ENCODE measurements at places on chromosomes 11 and 22.

DNA sequence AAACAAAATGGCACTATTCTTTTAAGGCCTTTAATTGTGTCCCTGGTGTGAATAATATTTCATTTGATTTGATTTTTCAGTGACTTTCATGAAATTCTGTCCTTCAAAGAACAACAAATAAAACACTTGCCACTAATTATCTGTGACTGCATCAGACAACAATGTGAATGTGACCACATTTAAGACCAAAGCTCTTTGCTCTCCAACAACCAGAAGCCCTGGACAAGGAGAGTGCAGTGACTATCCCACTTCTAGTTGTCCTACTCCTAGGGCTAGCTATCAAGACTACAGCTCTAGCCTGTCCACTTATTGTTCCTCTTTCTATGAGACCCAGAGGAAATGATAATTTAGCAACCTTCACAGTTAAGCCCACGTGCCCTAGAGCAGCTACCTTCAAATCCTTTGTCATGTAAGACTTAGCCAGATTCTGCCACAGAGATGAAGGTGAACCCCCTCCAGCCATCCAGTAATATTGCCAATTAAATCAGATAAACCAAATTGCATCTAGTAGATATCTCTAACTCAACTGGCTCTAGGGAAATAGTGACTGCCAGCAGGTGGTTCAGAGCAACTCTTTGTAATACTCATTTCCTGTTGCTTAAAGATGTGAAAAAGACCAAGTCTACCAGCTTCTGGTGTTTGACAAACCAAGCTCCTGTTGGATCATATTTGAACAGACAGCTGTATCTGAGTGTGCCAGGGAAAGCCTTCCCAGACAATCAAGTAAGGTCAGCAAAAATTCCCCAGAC, 142.6 kb upstream of the BLID start:
- DNase-seq = no peak

- no peak for DNase-seq
Measured at GRCh38 chr11:25180187-25180586, 683.3 kb downstream of the LUZP2 start.

- no peak for DNase-seq
Measured at GRCh38 chr11:107751082-107751481, 39.2 kb upstream of the SLN start.

- peak; percentile 10 for DNase-seq
Measured at GRCh38 chr11:60625262-60625661, 74.2 kb upstream of the MS4A8 start.

DNA sequence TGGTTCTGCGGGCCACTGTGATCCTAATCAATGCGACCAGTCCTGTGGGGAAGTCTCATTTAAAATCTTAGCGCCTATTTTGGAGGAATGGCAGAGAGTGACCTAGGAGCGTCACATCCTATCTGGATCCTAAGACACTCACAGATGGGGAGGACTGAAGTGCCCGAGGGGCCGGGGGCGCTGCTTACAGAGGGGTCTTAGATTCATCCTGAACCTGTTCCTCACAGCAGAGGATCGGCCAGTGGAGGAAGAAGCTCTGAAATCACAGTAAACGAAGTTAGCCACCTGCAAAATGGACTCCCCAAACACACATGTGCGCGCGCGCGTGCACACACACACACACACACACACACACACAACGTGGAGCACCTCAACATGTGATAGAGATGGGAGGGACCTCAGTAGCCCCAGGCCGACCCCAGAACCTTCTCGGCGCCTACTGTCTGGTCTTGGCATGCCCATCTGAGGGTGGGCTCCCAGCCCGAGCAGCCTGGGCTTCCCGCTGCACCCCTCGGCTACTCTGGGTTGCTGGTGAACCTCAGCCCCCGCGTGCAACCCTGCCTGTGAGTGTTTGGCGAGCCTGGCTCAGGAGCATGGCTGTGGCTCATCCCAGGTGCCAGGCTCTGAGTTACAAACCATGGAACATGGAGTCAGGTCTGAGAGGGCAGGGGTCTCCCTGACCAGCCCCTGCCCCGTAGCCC, 613.3 kb downstream of the TBC1D22A start:
- no peak for DNase-seq

DNA sequence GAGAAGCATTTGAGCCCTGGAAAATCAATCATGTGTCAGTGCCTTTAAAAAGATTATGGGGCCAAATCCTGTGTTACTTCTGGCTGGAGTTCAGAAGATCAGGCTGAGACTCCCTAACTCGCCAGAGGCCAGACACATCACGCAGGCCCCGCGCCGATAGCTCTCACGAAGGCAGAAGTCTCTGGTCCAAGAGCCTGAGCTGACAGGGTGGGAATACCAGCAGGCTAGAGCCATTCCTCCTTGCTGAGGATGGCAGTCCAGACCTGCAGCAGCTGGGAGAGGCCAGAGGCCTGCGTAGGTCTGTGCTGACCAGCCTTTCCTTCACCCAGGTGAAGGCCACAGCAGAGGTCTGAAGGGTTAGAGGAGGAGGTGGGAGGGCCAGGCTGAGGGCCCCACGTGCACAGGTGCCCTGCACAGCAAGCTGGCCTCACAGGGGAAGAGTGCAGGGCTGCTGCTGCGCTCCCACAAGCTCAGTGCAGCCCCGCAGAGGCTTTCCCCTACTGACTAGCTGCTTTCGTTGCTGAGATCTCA, 52.9 kb downstream of the ST14 start:
- no peak for DNase-seq

GRCh38 chr11:75595429-75595828, 33.4 kb downstream of the SERPINH1 start:
- no peak for DNase-seq

DNA sequence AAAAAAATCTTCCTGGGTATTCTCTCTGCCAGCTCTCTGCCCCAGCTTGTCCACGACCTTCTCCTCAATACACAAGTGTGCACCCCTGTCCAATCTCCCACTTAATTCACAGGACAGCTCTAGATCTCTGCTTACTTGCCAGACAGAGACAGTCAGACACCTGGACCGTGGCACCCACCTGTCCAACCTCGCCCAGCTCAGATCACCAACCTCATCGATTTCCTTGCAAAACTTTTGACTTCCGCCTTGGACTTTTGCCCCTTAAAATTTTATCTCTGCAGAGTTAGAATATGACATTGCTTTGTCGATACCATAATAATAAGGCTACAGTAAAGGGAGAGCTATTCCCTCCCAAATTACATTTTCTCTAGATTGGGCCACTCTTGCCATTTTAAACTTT, 10.4 kb downstream of the LMF2 start:
- DNase-seq = no peak

DNA sequence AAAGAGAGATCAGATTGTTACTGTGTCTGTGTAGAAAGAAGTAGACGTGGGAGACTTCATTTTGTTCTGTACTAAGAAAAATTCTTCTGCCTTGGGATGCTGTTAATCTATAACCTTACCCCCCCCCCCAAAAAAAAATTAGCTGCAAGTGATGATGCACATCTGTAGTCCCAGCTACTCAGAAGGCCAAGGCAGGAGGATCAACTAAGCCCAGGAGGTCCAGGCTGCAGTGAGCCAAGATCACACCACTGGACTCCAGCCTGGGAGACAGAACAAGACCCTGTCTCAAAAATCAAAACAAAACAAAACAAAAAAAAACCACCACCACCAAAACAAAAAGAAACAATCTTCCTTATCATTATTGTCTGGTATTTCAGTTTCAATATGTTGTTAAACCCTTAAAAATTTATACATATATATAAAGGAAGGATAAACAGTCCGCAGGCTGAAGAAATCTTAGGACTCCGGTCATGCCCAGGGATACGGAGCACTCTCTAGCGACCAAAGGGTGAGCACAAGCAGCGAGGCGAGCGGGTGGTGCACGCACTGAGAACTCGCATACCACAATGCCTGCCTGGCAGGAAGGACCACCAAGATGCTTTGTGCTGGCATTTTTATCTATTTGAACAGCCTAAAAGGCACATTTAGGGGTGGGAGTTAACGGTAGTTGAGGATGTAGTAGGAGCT, 6.4 kb downstream of the POLDIP3 start:
- no peak for DNase-seq

DNA sequence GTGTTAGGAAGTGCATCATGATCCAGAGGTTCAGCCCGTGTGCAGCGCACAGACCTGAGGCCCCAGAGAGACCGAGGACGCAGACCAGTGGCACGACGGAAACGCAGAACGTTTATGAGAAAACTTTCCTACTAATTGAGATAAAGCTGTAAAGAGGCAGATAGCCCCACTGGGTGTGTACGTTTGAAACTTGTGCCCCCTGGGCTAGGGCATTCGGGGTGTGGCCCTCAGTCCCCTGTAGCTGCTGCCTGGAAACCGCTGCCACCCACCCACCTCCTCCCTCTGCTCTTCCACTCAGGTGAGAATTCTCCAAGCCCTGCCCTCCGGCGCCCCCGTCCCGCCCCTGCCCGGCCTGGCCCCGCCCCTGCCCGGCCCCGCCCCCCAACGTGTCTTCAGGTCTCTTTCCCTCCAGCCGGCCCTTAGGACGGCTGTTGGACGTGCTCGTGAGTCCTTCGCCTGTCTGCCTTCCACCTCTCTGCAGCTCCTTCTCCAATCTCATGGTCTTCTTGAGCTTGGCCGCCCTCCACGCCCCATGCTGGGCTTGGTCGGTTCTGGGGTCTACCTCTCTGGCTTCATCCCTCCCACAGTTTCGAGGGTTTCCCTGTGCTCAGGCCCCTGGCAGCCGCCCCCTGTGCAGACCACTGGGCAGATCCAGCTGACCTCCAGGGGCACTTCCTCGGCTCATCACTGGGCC, 12.1 kb downstream of the MAPK8IP2 start:
- no peak for DNase-seq

DNA sequence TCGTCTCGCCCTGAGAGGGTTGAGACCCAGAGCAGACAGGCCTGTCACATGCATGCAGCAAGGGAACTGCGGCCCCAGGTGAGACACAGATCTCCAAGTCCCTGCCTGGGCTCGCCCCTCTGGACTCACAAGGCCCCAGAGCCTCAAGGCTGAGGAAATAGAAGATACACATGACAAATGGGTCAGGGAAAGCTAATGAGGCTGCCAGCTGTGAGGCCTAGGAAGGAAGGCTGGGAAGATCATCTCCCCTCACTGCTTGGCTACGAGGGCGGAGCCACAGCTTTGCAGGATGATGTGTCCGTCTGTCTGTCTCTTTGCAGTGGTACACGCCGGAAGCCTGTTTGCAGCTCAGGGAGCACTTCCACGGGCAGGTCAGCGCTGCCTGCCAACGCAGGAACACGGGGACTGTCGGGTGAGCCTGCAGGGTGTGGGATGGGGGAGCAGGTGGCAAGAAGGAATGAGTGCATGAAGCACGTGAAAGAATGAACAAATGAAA, 4.5 kb downstream of the RAB36 start:
- DNase-seq = no peak

DNA sequence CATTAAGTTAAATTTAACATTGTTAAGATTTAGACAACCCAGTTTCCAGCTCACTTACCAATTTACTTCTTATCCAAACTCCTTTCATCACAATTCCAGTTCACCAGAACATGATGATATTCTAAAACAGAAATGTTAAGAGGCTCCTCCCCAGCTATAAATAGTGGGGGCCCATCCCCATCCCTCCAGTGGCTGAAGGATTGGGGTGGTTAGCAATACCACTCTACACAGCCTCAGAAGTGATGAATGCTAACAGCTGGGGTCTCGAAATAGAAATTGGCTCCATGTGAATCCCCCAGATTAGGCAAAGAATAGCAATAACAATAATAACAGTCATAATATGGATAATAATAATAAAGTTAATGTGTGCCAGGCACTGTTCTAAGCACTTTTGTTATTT, 97.9 kb upstream of the NCAM1 start:
- no peak for DNase-seq

- no peak for DNase-seq
Measured at GRCh38 chr22:40193429-40194421, 16.0 kb downstream of the TNRC6B start.

DNA sequence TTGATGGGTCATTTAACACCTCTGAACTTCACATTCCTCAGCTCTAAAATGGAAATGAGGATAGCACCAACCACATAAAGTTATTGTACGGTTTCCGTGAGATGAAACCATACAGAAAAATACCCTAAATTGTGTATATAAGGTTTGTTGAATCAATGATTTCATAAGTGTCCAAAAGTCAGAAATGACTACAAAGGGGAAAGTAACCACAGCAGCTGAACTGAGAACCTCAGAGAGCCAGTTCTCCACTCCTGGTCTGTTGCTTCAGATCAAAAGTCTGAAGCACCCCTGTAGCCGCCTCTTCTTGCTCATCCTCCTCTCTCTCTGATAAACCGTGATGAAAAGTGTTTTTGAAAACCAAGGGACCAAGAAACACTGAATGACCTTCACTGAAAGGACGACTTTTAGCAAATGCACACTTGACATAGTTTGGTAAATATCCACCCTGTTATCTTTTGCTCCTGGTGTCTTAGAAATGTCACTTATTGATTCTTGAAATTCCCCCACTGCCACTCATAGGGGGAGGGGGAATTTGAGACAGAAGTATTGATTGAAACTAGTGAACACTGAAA, 194.5 kb downstream of the NAV2 start:
- no peak for DNase-seq

GRCh38 chr11:66727282-66728037, 1.6 kb downstream of the SPTBN2 start:
- DNase-seq = peak; percentile 31

DNA sequence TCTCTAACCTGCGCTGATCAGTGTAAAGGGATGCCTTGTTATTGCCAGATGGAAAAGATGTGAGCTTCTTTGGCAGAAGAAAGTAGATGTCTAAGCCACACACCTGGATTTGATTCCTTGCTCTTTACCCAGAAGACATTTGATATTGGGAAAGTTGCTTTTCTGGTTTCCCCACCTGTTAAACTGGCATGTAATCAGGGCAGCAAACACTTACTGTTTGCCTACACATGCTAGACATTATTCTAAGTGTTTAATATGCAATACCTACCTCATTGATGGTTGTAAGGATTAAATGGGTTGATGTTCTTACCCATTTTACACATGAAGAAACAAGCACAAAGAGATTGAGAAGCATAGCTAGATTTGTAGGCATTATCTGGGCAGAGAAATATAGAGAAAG, 16.6 kb downstream of the ASRGL1 start:
- peak; percentile 80 for DNase-seq

DNA sequence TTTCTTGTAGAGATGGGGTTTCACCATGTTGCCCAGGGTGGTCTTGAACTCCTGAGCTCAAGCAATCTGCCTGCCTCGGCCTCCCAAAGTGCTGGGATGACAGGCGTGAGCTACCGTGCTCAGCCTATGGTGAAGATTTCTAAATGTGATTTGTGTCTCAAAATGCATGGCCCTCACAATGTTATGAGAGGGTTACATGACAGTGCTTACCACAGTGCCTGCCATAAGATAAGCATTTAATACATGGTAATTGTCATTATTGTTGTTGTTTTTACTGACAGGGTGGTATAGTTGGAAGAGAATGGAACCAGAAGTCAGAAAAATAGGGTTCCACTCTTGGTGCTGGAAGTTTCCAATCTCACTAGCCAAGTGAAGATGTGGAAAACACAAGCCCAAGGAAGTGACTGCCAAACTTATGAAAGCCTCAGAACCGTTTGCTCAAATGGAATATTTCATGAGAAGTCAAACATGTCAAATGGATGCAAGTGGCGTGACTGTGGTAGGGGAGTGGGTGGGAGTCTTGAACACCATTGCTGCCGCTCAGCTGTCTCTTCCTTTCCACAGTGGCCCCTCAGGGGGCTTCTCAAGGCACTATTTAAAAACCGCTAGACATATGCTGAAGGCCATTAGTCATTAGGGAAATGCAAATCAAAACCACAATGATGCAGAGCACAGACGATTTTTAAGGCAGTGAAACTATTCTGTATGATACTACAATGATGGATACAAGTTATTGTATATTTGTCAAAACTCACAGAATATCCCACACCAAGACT, 29.1 kb upstream of the LMO2 start:
- DNase-seq = no peak

Measured in NCI-H2081 (cell line).